ENCODE measurements at places on chromosomes 7 and 10. TPM values are rescaled to one million over a fixed set of nuclear protein-coding genes. Genes with fewer than 3 reads are reported as not detected.

DNA sequence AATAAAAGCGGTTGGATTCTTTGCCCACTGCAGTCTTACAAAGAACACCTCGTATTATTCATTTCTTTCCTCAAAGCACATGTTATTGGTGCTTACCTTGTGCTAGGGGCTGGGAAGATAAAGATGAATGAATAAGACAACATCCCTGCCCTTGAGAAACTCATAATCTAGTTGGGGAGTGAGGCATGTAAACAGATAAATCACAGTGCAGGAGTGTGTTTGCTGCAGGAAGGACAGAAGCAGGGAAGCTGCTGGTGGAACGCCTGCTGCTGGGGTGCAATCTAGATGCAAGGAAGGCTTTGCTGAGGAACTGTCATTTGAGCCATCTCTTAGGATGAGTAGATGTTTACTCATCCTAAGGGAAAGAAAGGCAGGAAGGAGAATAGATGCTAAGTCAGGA, 135.6 kb downstream of the TMEM178B start:
- H3K4me3 ChIP-seq, result no peak overlapping the region
- no peak for DNase-seq
- H3K27ac ChIP-seq, result no peak overlapping the region

DNA sequence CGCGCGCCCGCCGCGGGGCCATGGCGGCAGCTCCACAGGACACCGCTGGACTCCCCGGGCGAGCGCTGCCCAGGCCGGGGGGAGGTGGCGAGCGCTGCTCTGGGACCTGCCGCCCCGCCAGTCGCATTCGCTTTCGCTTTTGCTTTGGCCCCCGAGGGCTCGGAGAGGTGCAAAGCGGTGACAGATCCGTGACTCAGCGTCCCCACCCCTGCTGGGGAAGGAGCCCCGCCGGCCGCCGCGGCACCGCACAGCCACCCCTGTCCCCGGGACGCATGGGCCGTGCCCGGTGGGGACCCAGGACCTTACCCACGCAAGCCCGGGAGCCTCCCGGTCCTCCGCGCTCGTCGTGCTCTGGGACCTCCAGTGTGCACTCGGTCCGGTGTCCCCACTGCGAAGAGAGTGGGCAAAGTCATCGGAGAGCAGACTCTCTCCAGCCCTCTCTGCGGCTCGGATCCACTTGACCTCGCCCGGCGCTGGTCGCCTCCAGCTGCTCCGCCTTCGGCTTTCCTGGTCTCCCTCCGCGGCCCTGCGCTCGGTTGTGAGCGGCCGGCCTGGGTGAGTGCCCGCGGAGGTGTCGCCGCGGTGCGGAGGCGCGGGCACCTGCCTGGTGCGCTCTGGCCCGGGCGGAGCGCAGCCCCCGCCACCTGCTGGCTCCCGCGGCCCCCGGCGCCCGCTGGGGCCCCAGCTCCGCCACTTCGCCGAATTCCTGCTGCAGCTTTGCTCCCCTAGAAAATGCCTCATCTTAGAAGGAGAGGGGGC, at the start of gene IL15RA:
Gene IL15RA, minus strand, starts transcription at position 73 of the 759 bp plus-strand sequence. Its CDS starts 51 bp downstream, at position 22.
- peak within 1 kb of the TSS; percentile 91 for H3K4me3 ChIP-seq
- peaks cover 30% of the 10 kb centered on the region for H3K4me1 ChIP-seq
- H3K27me3 ChIP-seq, result no peaks in the 10 kb centered on the region
- peak; percentile 91 for DNase-seq

STEAP1B gene
- 0.30 TPM for total RNA-seq

DNA sequence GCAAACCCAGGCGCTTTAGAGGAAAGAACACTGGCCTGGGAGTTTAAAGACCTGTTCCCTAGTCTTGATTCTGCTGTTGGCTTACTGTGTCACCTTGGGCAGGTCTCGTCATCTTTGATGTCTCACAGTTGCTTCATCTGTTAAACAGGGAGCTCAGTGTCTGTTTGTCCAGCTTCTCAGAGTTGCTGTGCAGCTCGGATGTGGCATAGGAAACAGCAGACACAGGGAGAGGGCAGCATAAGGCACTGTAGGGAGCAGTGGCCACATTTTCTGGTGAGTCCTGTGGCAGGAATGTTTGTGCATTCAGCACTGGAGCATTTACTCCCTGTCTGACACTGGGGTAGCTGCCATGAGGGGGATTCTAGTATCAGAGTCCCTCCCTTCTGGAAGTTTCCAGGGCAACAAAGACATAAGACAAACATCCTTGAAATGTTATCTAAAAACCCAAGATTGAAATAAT, 2.0 kb downstream of the REPIN1 start:
- H3K27me3 ChIP-seq, result no peaks in the 10 kb centered on the region
- peaks cover 41% of the 10 kb centered on the region for H3K4me1 ChIP-seq
- no peak overlapping the region for H3K27ac ChIP-seq

DNA sequence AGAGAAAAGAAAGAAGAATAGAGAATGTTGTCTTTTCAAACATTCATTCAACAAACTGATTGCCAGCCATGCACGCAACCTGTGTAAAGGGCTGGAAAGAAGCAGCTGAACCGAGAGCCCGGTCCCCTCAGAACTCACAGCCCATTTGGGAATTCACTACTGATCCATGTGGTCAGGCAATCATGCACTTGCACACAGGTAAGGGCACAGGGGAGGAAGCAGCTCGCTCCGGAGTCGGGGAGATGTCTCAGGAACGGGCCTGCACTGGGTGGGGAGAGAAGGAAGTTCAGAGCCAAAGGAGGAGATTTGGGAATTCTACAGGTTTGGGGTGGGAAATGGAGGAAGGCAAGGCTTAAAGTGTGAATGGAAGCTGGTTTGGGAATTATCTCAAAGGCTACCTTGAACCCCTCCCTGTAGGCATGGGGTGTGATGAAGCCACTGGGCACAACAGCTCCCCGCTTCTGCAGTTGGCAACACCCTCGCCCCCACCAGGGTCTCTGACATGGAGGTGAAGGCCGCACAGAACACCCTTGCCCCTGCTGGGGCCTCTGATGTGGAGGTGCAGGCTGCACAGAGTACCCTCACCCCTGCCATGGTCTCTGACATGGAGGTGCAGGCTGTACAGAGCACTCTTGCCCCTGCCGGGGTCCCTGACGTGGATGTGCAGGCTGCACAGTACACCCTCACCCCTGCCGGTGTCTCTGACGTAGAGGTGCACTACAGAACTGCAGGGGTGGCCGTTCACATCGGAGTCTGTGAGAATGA, 194.4 kb upstream of the RNF32 start:
- H3K27me3 ChIP-seq, result no peaks in the 10 kb centered on the region
- no peak overlapping the region for H3K27ac ChIP-seq
- DNase-seq, result no peak
- H3K4me1 ChIP-seq, result no peaks in the 10 kb centered on the region
- no peaks in the 10 kb centered on the region for H3K36me3 ChIP-seq
- H3K4me3 ChIP-seq, result no peak overlapping the region

DNA sequence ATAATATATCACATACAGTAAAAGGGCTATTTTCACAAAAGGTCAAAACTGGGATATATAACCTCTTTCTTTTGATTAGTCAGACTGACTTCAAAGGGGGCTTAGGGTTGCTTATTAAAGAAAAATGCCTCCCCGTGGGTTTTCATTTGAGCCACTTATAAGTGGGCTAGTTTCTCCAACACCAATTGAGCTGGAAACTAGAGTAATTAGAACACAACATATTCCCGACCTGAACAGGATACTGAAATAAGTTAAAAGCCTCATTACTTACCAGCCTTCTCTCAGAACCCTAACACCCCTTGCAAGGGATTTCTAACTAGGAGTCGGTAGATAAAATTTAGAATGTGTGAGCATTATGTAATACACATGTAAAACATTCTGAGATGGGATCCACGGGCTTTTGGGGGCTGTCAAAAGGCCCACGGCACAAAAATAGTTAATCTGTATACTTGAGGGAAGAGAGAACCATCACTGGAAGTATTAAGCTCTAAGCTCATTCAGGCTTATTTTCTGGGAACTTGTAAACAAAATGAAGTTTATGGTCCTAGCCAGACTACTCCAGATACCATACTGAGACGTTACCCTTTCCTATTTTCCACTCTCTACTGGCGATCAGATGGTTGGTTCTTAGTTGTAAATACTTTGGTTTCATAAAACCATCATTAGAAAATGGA, 29.3 kb upstream of the KMT2E start:
- H3K4me1 ChIP-seq, result peaks cover 68% of the 10 kb centered on the region
- peak overlapping the region; percentile 99 for H3K27ac ChIP-seq
- H3K27me3 ChIP-seq, result no peaks in the 10 kb centered on the region
- H3K4me3 ChIP-seq, result peak overlapping the region; percentile 98
- peaks cover 25% of the 10 kb centered on the region for H3K36me3 ChIP-seq

- peaks cover 32% of the 10 kb centered on the region for H3K36me3 ChIP-seq
- H3K4me1 ChIP-seq, result peaks cover 27% of the 10 kb centered on the region
- peaks cover 14% of the 10 kb centered on the region for H3K27me3 ChIP-seq
- DNase-seq, result peak; percentile 87
Observed at GRCh38 chr10:101031796-101032636, 982 bp downstream of the SFXN3 start.

PRKG1 gene
- not detected for total RNA-seq

- H3K36me3 ChIP-seq, result no peaks in the 10 kb centered on the region
- no peak overlapping the region for H3K27ac ChIP-seq
- H3K4me1 ChIP-seq, result no peaks in the 10 kb centered on the region
- H3K4me3 ChIP-seq, result no peak overlapping the region
Observed at GRCh38 chr10:106535304-106535953, 629.1 kb downstream of the SORCS1 start.

GRCh38 chr7:44145479-44145968, 4.4 kb upstream of the MYL7 start:
- H3K27ac ChIP-seq, result no peak overlapping the region
- H3K4me3 ChIP-seq, result peak overlapping the region; percentile 39

PBLD gene
- total RNA-seq, result 1.4 TPM

DNA sequence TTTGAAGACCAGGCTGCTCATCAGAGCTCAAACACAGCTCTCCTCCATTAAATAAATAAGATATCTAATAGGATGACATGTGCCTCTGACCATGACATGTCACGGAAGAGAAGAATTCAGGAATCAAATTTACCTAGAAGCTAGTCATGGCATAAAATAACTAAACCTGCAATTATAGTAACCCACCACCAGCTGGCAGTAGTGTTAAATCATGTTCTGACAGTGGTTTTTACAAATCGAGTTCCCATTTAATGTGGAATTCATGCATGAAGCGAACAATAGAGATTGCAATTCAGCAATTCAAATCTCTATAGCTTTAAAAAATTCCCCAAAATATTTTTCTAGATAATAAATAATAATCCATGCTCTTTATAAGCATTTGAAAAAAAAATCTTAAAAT, 74.6 kb upstream of the IKZF1 start:
- peaks cover 42% of the 10 kb centered on the region for H3K4me1 ChIP-seq
- no peak overlapping the region for H3K27ac ChIP-seq
- no peaks in the 10 kb centered on the region for H3K27me3 ChIP-seq
- peaks cover 31% of the 10 kb centered on the region for H3K36me3 ChIP-seq

GFRA1 gene
- total RNA-seq, result not detected

DNA sequence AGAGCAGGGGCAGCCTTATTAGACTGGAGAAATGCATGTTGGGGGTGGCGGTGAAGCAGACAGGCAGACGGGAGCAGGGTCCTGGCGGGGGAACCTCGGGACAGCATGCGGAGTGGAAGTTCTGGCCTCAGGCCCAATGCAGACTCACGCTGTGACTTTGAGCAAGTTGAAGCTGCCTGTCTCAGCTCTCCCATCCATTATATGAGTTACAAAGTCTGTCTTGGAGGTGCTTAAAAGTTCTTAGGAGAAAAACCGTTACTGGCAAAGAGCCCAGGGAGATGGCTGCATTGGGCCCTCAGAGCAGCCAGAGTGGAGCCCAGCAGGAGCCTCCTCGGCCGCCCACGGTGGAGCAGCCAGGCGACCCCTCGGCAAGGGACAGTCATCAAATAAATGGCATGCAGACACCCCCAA, 509.5 kb downstream of the PLXNA4 start:
- no peak for DNase-seq
- no peaks in the 10 kb centered on the region for H3K36me3 ChIP-seq
- no peaks in the 10 kb centered on the region for H3K27me3 ChIP-seq
- peaks cover 7% of the 10 kb centered on the region for H3K4me1 ChIP-seq
- no peak overlapping the region for H3K27ac ChIP-seq

ELAPOR2 gene
- 2.5 TPM for total RNA-seq

FGL2 gene
- total RNA-seq, result 4.1 TPM

- no peak overlapping the region for H3K27ac ChIP-seq
- H3K4me1 ChIP-seq, result no peaks in the 10 kb centered on the region
- no peaks in the 10 kb centered on the region for H3K36me3 ChIP-seq
Observed at GRCh38 chr7:71595176-71595575, 463.2 kb downstream of the GALNT17 start.

PIP gene
- total RNA-seq, result not detected

JCAD gene
- total RNA-seq, result 0.68 TPM

MYL10 gene
- total RNA-seq, result not detected

CYP2W1 gene
- total RNA-seq, result not detected

KCNIP2 gene
- 2.6 TPM for total RNA-seq

- H3K27me3 ChIP-seq, result no peaks in the 10 kb centered on the region
- H3K27ac ChIP-seq, result no peak overlapping the region
- H3K4me1 ChIP-seq, result peaks cover 3% of the 10 kb centered on the region
- no peak overlapping the region for H3K4me3 ChIP-seq
Observed at GRCh38 chr10:24762966-24763623, 39.4 kb upstream of the ARHGAP21 start.

GRCh38 chr10:79355420-79356017, 8.2 kb downstream of the PPIF start:
- H3K4me3 ChIP-seq, result no peak overlapping the region
- peaks cover 62% of the 10 kb centered on the region for H3K36me3 ChIP-seq
- peaks cover 46% of the 10 kb centered on the region for H3K4me1 ChIP-seq
- no peak for DNase-seq
- H3K27me3 ChIP-seq, result no peaks in the 10 kb centered on the region
- no peak overlapping the region for H3K27ac ChIP-seq

DNA sequence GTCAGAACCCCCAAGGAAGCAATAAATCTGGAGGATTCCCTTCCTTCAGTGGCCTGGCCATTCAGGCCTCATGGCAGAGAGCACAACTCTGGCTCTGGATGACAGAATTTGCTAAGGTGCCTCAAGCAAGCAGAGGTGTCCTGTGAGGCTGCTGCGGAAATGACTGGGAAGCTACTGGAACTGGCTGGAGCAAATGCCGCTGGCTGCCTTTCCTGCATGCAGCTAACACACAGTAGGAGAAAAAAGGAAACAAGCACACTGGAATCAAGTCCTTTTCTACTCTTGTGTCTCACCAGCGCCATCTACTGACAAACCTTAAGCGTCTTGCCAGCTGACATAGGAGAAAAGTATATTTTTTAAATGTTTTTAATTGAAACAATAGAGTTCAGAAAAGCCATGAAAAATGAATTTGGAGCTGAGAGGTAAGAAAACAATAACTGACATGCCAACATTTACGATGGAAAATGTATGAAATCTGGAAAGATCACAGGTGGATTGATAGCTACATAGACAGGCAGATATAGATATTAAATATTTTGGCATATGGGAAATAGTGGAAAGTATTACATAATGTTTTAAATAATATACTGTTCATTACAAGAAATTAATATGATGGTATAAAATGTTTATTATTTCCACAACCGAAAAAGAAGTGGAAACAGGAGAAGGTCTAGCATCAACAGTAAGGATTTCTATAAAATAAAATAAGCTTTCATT, 951.6 kb downstream of the ANKRD7 start:
- H3K4me1 ChIP-seq, result no peaks in the 10 kb centered on the region
- peak; percentile 26 for DNase-seq
- H3K36me3 ChIP-seq, result no peaks in the 10 kb centered on the region
- H3K27me3 ChIP-seq, result no peaks in the 10 kb centered on the region
- H3K27ac ChIP-seq, result no peak overlapping the region

- H3K4me1 ChIP-seq, result no peaks in the 10 kb centered on the region
- H3K27me3 ChIP-seq, result no peaks in the 10 kb centered on the region
- H3K27ac ChIP-seq, result no peak overlapping the region
- DNase-seq, result no peak
- no peak overlapping the region for H3K4me3 ChIP-seq
- H3K36me3 ChIP-seq, result no peaks in the 10 kb centered on the region
Observed at GRCh38 chr7:115056019-115056418, 134.1 kb downstream of the MDFIC start.

WNT8B gene
- 0.23 TPM for total RNA-seq

- no peak for DNase-seq
- peaks cover 27% of the 10 kb centered on the region for H3K36me3 ChIP-seq
- no peaks in the 10 kb centered on the region for H3K27me3 ChIP-seq
- H3K27ac ChIP-seq, result no peak overlapping the region
- peaks cover 68% of the 10 kb centered on the region for H3K4me1 ChIP-seq
Observed at GRCh38 chr7:140159497-140159896, 17.3 kb downstream of the KDM7A start.

Data from activated CD4-positive, alpha-beta memory T cell treated with anti-CD3 and anti-CD28 coated beads, Interleukin-2, amount 10 ng/mL, durations not matched to agents 7 days and 5 days (primary cell).